ENCODE measurements at places on chromosomes 7 and 10. TPM values are rescaled to one million over a fixed set of nuclear protein-coding genes. Genes with fewer than 3 reads are reported as not detected.

Gene FAM200A
- 3.8 TPM for total RNA-seq

Gene ERVW-1
- total RNA-seq, result not detected

Gene SHTN1
- 5.5 TPM for total RNA-seq

Gene HOXA1
- total RNA-seq, result 1.4 TPM

Gene ASB10
- total RNA-seq, result not detected

- H3K27ac ChIP-seq, result no peak overlapping the region
- peaks cover 16% of the 10 kb centered on the region for H3K36me3 ChIP-seq
- H3K4me1 ChIP-seq, result no peaks in the 10 kb centered on the region
- no peaks in the 10 kb centered on the region for H3K27me3 ChIP-seq
Observed at GRCh38 chr10:72541337-72541736, 84.5 kb downstream of the MICU1 start.

- no peaks in the 10 kb centered on the region for H3K36me3 ChIP-seq
- H3K27me3 ChIP-seq, result no peaks in the 10 kb centered on the region
- no peaks in the 10 kb centered on the region for H3K4me1 ChIP-seq
- no peak for DNase-seq
- no peak overlapping the region for H3K27ac ChIP-seq
Observed at GRCh38 chr10:9901971-9902370, 1115.7 kb upstream of the CELF2 start.

DNA sequence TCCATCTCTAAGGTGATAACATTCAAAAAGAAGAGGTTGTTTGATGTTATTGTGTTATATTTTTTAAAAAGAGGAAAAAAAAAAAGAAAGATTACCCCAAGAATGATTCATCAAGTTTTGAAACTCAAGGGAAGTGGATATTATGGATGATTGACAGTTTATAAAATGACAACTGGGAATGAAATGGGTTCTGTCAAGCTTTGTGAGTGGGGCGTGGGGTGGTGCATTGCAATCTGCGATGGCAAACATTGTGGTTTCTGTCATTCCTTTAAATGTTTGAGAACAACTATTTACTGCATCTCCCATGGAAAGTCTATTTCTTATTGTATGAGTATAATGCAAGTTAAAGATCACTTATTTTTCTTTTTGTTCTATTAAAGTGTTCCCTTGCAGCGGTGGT is 297.0 kb downstream of the CCDC3 start:
- no peaks in the 10 kb centered on the region for H3K27me3 ChIP-seq
- no peak for DNase-seq
- no peak overlapping the region for H3K4me3 ChIP-seq
- peak overlapping the region; percentile 84 for H3K27ac ChIP-seq
- H3K4me1 ChIP-seq, result peaks cover 27% of the 10 kb centered on the region

DNA sequence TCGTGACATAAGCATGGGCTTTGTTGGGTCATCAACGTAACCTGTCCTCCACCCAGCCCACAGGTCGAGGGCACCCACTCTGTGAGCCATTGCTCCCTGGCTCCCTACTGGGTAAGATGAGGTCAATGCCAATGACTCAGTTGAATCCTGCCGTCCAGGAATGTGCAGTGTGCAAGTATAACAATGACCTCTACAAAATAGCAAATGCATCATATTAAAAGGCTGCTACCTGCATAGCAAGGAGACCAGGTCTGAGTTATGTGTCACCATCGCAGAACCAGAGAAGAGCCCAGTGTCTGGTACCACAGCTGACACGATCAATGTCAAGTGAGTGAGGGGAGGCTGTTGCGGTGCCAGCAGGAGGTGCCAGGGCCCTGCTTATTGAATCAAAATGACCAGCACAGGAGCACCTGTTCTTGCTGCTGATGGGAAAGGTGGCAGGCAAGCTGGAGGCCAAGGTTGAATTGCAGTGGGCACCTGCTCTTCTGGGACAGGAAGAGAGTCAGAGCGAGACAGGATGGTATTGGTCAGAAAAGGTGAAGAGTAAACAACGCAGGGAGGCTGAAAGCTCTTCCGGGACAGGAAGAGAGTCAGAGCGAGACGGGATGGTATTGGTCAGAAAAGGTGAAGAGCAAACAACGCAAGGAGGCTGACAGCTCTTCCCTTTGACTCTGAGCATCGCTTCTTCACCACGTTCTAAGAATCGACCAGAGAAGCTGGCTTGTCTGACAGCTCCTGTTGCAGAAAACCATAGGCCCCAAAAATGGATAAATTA is 108.7 kb upstream of the ADAM12 start:
- peak; percentile 88 for DNase-seq
- no peaks in the 10 kb centered on the region for H3K4me1 ChIP-seq
- no peak overlapping the region for H3K4me3 ChIP-seq
- H3K27ac ChIP-seq, result no peak overlapping the region
- H3K27me3 ChIP-seq, result no peaks in the 10 kb centered on the region

GRCh38 chr10:119509909-119510451 is 32.5 kb downstream of the RGS10 start:
- DNase-seq, result no peak
- peaks cover 23% of the 10 kb centered on the region for H3K4me1 ChIP-seq
- no peaks in the 10 kb centered on the region for H3K27me3 ChIP-seq
- peaks cover 45% of the 10 kb centered on the region for H3K36me3 ChIP-seq
- no peak overlapping the region for H3K4me3 ChIP-seq

DNA sequence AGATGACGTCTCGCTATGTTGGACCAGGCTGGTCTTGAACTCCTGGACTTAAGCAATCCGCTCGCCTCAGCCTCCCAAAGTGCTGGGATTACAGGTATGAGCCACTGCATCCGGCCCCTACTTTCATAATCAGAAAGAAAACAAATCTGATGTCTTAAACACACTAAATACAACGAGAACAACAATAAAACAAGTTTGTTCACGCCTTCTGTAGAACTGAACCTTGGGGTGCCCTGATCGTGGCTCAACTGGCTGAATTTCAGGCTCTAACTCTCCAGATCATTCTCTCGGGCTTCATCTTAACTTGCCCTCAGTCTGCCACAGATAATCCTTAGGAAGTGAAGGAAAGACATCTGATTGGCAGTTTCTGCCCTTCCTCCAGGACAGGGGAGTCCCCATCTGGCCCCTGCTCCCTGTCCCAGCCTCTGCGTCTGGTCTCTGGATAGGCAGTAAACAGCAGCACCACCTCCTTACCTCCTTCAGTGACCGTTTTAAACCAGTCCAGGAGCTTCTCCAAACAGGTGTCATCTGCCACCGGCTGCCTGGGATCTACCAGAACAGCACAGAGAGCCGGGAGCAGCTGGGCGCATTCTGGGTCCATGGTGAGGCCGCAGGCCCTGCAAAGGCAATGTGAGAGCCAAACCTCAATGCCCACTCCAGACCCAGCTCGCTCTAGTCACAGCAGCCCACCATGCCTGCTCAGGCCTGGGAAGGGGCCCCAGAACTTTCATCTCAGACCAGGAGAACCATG is 1.3 kb downstream of the BRAT1 start:
- H3K36me3 ChIP-seq, result peaks cover 30% of the 10 kb centered on the region
- no peaks in the 10 kb centered on the region for H3K27me3 ChIP-seq
- H3K4me1 ChIP-seq, result peaks cover 44% of the 10 kb centered on the region
- DNase-seq, result no peak
- H3K27ac ChIP-seq, result no peak overlapping the region
- peak overlapping the region; percentile 86 for H3K4me3 ChIP-seq

DNA sequence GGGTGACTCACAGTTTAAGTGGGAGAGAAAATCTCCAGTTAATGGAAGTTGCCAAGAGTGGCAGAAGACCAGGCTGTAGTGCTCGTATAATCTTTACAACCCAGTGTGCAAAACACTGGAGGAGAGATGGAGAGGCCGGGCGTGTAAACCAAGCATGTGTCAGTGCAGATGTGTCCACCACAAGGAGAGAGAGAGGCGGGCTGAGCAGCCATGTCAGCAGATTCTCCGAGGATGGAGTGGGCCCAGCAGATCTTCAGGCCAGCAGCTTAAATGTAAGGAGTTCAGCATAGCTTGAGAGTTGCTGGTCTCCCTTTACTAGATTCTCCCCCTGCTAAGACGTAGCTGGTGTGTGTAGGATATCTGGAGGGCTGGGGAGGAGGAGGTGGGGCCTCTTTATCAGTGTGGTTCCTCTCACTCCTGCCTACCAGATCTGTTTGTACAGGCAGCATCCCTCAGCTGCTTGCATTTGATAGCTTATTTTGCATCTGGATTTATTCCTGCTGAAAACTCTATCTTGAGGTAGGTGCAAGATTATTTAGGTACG is 13.7 kb downstream of the BPGM start:
- no peak overlapping the region for H3K27ac ChIP-seq
- no peak for DNase-seq
- no peak overlapping the region for H3K4me3 ChIP-seq
- H3K4me1 ChIP-seq, result peaks cover 6% of the 10 kb centered on the region

DNA sequence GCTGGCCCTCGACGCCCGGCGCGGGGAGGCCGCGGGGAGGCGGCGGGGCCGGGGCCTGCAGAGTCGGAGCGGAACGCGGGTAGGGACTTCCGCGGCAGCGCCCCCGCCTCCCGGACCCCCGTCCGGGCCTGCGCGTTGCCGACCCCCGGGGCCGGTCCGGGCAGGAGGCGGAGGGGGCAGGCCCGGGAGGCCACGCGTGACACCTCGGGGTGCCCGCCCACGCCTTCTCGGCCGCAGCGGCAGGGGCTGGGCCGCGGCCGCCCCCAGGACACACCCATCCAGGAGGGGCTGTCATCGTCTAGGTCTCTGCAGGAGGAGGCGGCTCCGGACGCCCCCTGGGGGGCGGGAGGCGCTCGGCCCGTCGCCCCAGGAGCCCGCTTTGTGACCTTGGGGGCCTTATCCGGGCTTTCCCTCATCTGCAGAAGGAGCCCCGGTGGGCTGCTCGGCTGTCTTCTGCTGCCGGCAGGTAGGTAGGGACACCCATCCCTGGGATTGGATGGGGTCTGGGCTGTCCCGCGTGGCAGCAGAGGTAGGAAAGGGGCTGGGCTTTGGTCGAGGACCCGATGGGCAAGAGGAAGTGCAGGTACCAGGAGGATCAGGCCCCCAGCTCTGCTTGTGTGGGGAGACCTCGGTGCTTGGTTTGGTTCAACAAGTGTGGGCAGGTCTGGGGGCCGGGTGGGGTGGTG is 569 bp downstream of the ZNF316 start:
- H3K27me3 ChIP-seq, result no peaks in the 10 kb centered on the region
- DNase-seq, result no peak

DNA sequence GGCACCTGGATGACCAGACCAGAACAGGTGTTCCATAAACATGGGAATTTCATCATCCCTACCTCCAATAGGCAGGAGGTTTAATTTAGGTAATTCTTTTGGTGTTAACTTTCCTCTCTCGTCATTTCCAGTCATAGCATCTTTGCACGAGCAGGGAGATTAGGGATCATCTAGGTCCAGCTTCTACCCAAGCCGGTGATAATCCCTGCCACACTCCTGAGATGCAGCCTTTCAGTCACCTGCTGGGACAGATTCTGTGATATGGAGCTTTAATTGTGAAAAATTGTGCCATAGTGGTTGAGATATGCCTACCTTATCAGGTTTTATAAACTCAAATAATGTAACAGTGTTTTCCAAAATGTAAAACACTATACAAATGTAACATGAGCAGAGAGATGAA is 191.8 kb upstream of the AOAH start:
- no peaks in the 10 kb centered on the region for H3K27me3 ChIP-seq
- H3K27ac ChIP-seq, result no peak overlapping the region
- no peak overlapping the region for H3K4me3 ChIP-seq
- no peaks in the 10 kb centered on the region for H3K36me3 ChIP-seq
- peaks cover 11% of the 10 kb centered on the region for H3K4me1 ChIP-seq

GRCh38 chr10:132431537-132432175 is 34.7 kb downstream of the PWWP2B start:
- H3K4me3 ChIP-seq, result no peak overlapping the region
- DNase-seq, result no peak
- H3K27ac ChIP-seq, result no peak overlapping the region
- H3K27me3 ChIP-seq, result no peaks in the 10 kb centered on the region
- H3K36me3 ChIP-seq, result no peaks in the 10 kb centered on the region

GRCh38 chr10:48192881-48193450 is 81.5 kb downstream of the FRMPD2 start:
- no peaks in the 10 kb centered on the region for H3K4me1 ChIP-seq
- no peaks in the 10 kb centered on the region for H3K36me3 ChIP-seq
- H3K27me3 ChIP-seq, result no peaks in the 10 kb centered on the region
- H3K27ac ChIP-seq, result no peak overlapping the region

DNA sequence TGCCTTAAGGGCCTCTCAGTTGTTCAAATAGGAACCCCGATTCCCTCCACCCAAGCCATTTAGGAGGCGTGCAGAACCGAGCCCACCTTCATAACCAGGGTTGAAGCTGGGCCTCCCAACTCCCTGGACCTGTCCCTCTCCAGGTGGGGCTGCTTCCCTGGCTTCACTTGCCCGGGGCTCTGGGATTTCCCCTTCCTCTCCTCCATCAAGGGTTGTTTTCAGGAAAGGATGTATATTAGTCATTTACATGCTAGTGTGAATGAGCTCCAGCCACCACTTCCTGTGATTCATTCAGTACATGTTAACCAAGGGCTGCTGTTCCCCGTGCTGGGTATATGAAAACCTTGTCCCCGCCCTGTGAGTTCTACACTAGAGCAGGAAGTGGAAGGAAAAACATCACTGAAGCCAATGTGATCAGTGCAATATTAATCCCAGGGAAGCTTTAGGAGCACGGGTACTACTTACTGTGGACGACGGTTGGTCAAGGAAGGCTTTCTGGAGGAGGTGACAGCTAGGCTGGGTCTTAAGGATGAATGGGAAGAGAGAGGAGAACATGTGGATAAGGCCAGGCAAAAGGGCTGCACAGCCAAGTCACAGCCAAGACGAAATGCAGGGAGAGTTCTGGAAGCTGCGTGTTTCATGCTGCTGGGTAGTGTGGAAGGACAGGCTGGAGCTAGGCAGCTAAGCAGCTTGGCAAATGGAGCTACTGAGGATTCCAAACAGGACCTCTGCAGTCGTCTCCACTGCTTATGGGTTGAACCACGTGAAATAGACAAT is 150.1 kb upstream of the SHH start:
- H3K36me3 ChIP-seq, result no peaks in the 10 kb centered on the region
- H3K4me1 ChIP-seq, result no peaks in the 10 kb centered on the region
- peak; percentile 70 for DNase-seq
- H3K4me3 ChIP-seq, result no peak overlapping the region
- H3K27ac ChIP-seq, result no peak overlapping the region

- no peak overlapping the region for H3K4me3 ChIP-seq
- no peaks in the 10 kb centered on the region for H3K27me3 ChIP-seq
- no peak overlapping the region for H3K27ac ChIP-seq
- no peaks in the 10 kb centered on the region for H3K4me1 ChIP-seq
Observed at GRCh38 chr10:62597226-62597625, 207.3 kb upstream of the ADO start.

DNA sequence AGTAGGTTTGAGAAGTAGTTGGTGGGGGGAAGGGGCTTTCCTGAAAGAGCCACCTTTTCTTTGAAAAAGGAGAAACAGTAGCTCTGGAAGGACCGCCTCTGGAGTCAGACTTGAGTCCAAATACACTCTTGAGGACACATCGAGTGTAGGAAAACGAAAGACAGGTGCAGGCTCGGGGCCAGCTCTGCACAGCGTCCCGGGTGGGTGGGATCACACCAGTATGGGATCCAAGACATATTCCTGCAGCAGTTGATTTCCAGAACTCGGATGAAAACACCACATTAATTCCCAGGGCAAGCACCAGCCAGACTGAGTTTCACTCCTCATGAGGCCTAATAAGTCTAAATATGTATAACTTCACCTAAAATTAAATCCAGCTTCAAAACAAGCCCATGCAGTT is 61.4 kb downstream of the ASB13 start:
- no peaks in the 10 kb centered on the region for H3K27me3 ChIP-seq
- peaks cover 16% of the 10 kb centered on the region for H3K4me1 ChIP-seq
- H3K4me3 ChIP-seq, result no peak overlapping the region
